CD8-positive, alpha-beta memory T cell (primary cell): ENCODE measurements at places on chromosomes 2 and 18.

- H3K4me3 ChIP-seq: no peak overlapping the region
- H3K4me1 ChIP-seq: no peaks in the 10 kb centered on the region
- H3K36me3 ChIP-seq: no peaks in the 10 kb centered on the region
- no peaks in the 10 kb centered on the region for H3K27me3 ChIP-seq
Measured at GRCh38 chr2:144544053-144544452, 24.1 kb upstream of the ZEB2 start.

DNA sequence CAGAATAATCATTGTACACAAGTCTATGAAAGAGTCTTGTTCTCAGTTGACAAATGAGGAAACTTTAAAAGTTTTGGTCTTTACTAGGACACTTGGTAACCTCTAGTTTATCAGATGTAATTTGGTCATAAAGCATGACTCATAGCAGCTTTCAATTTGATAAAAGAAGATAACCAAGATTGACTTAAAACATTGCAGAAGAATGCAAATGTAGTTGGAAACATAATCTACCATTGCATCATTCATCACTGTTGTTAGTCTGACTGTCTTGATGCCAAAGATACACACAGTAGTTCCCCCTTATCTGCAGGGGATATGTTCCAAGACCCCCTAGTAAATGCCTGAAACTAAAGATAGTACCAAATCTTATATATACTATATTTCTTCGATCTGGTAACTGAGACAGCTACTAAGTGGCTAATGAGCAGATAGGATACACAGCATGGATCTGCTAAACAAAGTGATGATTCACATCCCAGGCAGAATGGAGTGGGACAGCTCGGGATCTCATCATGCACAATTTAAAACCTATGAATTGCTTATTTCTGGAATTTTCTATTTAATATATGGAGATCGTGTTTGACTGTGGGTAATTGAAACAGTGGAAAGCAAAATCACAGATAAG, 131.4 kb upstream of the CCDC68 start:
- DNase-seq: no peak
- H3K27me3 ChIP-seq: no peaks in the 10 kb centered on the region
- H3K36me3 ChIP-seq: no peaks in the 10 kb centered on the region
- H3K27ac ChIP-seq: no peak overlapping the region
- no peaks in the 10 kb centered on the region for H3K4me1 ChIP-seq
- no peak overlapping the region for H3K4me3 ChIP-seq

DNA sequence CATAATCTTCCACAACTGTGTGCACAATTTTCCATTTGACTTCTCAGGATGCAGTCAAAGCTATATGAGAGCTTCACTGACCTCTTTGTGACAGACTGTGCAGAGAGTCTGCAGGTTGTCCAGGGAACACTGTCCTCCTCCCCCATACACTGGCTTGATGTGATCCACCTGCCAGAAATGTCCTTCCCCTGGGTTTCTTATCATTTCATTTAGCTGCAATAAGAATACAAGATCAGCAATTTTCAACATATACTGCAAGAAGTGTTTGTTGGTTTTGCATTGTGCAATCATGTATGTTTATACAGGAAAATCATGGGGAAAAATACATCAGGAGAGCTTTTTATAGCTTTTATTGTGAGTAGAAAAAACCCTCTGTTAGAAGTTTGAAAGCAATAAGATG, 150.7 kb downstream of the RAB3GAP1 start:
- no peaks in the 10 kb centered on the region for H3K27me3 ChIP-seq
- no peaks in the 10 kb centered on the region for H3K36me3 ChIP-seq
- no peak overlapping the region for H3K27ac ChIP-seq
- DNase-seq: no peak
- no peak overlapping the region for H3K4me3 ChIP-seq
- H3K4me1 ChIP-seq: no peaks in the 10 kb centered on the region

DNA sequence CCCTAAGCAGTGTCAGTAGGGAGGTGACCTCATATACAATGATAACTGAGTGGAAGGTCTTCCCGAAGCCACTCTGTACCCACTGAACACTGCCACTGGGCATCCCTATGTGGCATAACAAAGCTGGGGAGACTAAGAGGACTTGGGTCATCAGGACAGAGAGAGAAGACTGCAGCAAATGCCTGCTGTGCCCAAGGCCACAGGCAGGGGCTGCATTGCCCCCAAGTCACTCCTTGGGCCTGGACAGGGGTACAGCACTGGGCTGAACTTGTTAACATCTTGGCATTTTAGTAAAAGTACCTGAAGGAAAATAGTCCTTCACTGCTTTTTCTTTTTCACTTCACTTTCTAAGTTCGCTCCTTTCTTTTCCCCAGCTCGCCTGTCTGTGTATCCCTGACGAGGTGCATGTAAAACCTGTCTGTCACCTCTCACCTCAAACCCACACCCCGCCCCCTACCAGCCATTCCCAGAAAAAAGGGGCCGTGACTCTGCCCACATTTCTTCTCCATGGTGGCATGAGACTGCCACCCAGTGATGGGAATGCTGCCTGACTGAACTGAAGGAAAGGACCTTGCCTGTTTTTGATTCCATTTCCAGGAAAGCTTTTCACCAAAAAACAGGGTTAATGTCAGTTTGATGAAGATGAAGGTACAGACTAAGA, 62.9 kb downstream of the MTHFD2 start:
- no peaks in the 10 kb centered on the region for H3K27me3 ChIP-seq
- no peak for DNase-seq
- peaks cover under 1% of the 10 kb centered on the region for H3K4me1 ChIP-seq
- no peak overlapping the region for H3K4me3 ChIP-seq
- no peaks in the 10 kb centered on the region for H3K36me3 ChIP-seq
- no peak overlapping the region for H3K27ac ChIP-seq

GRCh38 chr2:217462121-217462520, 540.7 kb downstream of the TNS1 start:
- no peak overlapping the region for H3K4me3 ChIP-seq
- no peaks in the 10 kb centered on the region for H3K4me1 ChIP-seq
- no peak for DNase-seq
- H3K27me3 ChIP-seq: peaks cover 3% of the 10 kb centered on the region

DNA sequence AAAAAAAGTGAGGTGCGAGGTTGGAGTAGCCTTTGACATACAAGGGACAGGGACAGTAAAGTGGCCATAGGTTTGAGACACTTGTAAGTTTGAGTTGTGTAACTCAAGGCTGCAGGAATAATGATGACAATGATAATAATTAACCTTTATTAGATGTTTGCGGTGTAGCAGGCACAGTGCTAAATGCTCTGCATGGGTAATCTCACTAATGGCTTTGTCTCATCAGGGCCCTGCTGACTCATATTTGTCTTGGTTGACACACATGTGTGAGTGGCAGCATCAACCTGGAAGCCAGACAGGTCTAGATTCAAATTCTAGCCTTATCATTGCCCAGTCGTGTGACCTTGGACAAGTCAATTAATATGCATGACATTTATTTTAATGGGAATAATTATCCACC, 126.2 kb downstream of the FSHR start:
- DNase-seq: no peak
- H3K4me3 ChIP-seq: no peak overlapping the region
- no peaks in the 10 kb centered on the region for H3K4me1 ChIP-seq
- no peak overlapping the region for H3K27ac ChIP-seq
- no peaks in the 10 kb centered on the region for H3K36me3 ChIP-seq

GRCh38 chr2:181371195-181371594, 86.0 kb upstream of the ITGA4 start:
- H3K36me3 ChIP-seq: no peaks in the 10 kb centered on the region
- no peaks in the 10 kb centered on the region for H3K27me3 ChIP-seq
- no peak overlapping the region for H3K4me3 ChIP-seq

GRCh38 chr2:77034445-77034844, 487.7 kb downstream of the LRRTM4 start:
- H3K4me1 ChIP-seq: no peaks in the 10 kb centered on the region
- H3K27me3 ChIP-seq: no peaks in the 10 kb centered on the region
- no peak overlapping the region for H3K27ac ChIP-seq
- H3K4me3 ChIP-seq: no peak overlapping the region

DNA sequence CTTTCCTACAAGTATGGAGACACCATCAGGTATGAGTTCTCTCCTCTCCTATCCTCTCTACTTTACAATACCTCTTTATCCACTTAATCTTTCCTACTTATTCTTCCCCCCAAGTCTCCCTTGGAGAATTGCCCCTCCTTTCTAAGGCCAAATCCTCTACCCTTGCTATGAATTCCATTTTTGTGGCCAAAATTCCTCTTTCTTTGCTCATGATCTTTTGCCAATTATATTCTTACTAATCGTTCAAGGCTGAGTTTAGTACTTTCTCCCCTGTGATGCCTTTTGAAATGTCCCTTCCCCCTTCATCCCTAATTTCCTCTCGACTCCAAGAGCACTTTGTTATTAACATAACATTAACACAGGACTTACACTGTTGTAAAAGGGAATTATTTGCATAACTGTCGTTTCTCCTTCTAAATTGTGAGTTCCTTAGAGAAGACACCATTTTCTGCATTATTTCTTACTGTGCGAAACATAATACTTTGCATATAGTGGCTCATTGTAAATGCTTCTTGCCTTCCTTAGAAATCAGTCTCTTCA, 133.4 kb downstream of the KCTD1 start:
- H3K27me3 ChIP-seq: no peaks in the 10 kb centered on the region
- no peak overlapping the region for H3K4me3 ChIP-seq
- H3K36me3 ChIP-seq: no peaks in the 10 kb centered on the region
- no peak for DNase-seq

DNA sequence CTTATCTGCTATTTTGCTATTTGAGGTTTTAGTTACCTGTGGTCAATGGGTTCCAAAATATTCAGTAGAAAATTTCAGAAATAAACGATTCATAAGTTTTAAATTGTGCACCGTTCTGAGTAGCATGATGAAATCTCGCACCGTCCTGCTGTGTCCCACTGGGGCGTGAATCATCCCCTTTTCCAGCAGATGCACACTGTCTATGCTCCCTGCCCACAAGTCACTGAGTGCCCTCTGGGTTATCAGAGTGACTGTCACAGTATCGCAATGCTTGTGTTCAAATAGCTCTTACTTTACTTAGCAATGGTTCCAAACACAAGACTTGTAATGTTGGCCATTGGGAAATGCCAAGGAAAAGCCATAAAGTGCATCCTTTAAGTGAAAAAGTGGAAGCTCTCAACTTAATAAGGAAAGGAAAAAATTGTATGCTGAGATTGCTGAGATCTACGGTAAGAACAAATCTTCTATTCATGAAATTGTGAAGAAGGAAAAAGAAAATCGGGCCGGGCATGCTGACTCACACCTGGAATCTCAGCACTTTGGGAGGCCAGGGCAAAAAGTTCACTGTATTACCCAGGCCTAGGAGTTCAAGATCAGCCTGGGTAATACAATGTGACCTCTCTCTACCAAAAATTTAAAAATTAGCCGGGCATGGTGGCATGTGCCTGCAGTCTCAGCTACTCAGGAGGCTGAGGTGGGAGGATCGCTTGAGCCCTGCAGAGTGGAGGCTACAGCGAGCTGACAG, 13.3 kb downstream of the COL4A3 start:
- H3K36me3 ChIP-seq: no peaks in the 10 kb centered on the region
- H3K27me3 ChIP-seq: no peaks in the 10 kb centered on the region
- H3K4me1 ChIP-seq: no peaks in the 10 kb centered on the region
- no peak overlapping the region for H3K27ac ChIP-seq
- DNase-seq: no peak

DNA sequence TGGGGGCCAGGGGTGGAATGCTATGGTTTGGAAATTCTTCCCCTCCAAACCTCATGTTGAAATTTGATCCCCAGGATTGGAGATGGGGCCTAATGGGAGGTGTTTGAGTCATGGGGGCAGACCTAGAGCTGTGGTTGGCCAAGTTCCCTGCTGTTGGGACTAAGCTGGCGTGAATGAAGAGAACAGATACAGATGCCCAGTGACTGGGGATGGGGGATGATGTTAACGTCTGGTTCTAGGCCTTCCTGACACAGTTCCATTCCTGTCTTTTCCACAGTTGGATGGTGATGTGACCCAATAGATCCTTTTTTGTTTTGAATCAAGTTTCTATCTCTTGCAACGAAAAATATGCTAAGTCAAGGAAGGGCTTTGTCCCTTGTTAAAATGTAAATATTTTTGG, 23.7 kb downstream of the KLHL23 start:
- no peak for DNase-seq
- H3K4me3 ChIP-seq: no peak overlapping the region
- H3K27me3 ChIP-seq: no peaks in the 10 kb centered on the region

DNA sequence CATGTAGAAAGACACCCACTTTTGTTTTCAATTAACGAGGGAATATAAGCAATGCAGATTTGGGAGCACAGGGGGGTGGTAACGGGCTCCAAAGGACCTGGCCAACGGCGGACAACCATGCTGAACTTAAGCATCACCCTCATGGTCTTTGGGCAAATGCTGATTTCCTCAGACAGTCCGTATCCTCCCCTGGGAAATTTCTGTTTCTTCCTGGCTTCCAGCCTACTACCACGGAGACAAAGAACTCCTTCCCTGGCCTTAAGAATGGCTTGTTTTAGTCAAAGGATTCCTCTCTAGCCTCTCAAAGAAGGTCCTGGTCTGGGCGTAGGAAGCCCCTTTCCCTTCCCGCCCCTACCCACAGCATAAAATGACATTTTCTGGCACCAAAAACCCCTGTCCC, 34.3 kb downstream of the EN1 start:
- H3K27me3 ChIP-seq: peaks cover 3% of the 10 kb centered on the region
- H3K4me3 ChIP-seq: no peak overlapping the region
